Bladder microvascular endothelial cell (primary cell): ENCODE measurements at places on chromosomes 5 and 9. TPM values are rescaled to one million over a fixed set of nuclear protein-coding genes. Genes with fewer than 3 reads are reported as not detected.

C5orf52 gene
- total RNA-seq, result not detected in 2 replicates

ESM1 gene
- 286 and 379 TPM in 2 replicates for total RNA-seq

AGXT2 gene
- total RNA-seq, result not detected in 2 replicates

LTC4S gene
- 0.32 TPM in 1 of 2 replicates, not detected in the other for total RNA-seq

SMIM33 gene
- total RNA-seq, result not detected in 2 replicates

KIF12 gene
- total RNA-seq, result 0.06 TPM in 1 of 2 replicates, not detected in the other

CANX gene
- 535 and 841 TPM in 2 replicates for total RNA-seq

FOXD4 gene
- total RNA-seq, result under 0.01 and 0.25 TPM in 2 replicates

PCDHGA12 gene
- 1.8 and 6.2 TPM in 2 replicates for total RNA-seq

C1QTNF2 gene
- total RNA-seq, result 0.31 TPM in 1 of 2 replicates, not detected in the other

TSLP gene
- under 0.01 and 0.06 TPM in 2 replicates for total RNA-seq

PCDHGA5 gene
- 0.49 and 2.0 TPM in 2 replicates for total RNA-seq

CORO2A gene
- total RNA-seq, result 0.76 and 2.6 TPM in 2 replicates

PNPLA7 gene
- total RNA-seq, result 0.49 and 1.3 TPM in 2 replicates

CCDC112 gene
- 4.0 and 5.0 TPM in 2 replicates for total RNA-seq

CER1 gene
- total RNA-seq, result not detected in 2 replicates

BAAT gene
- under 0.01 TPM in 1 of 2 replicates, not detected in the other for total RNA-seq

C9 gene
- 0.16 and 0.57 TPM in 2 replicates for total RNA-seq

GEMIN5 gene
- 9.7 and 24.2 TPM in 2 replicates for total RNA-seq

FAM120A gene
- total RNA-seq, result 75.3 and 142 TPM in 2 replicates

PIGO gene
- 7.6 and 12.6 TPM in 2 replicates for total RNA-seq

AK8 gene
- 0.06 and 0.16 TPM in 2 replicates for total RNA-seq

IL13 gene
- total RNA-seq, result not detected in 2 replicates

FGF10 gene
- total RNA-seq, result not detected in 2 replicates

CMYA5 gene
- total RNA-seq, result 0.06 TPM in 1 of 2 replicates, not detected in the other

NME5 gene
- 0.65 and 1.7 TPM in 2 replicates for total RNA-seq

DNAH5 gene
- total RNA-seq, result under 0.01 and 0.82 TPM in 2 replicates

MLANA gene
- total RNA-seq, result not detected in 2 replicates

PCDHA2 gene
- total RNA-seq, result 0.06 TPM in 1 of 2 replicates, not detected in the other

CDHR2 gene
- total RNA-seq, result under 0.01 TPM in 1 of 2 replicates, not detected in the other

ABHD17B gene
- total RNA-seq, result 21.9 and 55.1 TPM in 2 replicates

TSSK1B gene
- total RNA-seq, result not detected in 2 replicates

LVRN gene
- total RNA-seq, result 0.16 and 0.57 TPM in 2 replicates

INSL4 gene
- not detected in 2 replicates for total RNA-seq

SLC2A8 gene
- 9.9 and 11.5 TPM in 2 replicates for total RNA-seq

C9orf43 gene
- 0.16 and 0.44 TPM in 2 replicates for total RNA-seq

CDKN2B gene
- total RNA-seq, result 3.1 and 4.1 TPM in 2 replicates

LECT2 gene
- not detected in 2 replicates for total RNA-seq
